ENCODE measurements at places on chromosomes 7 and 10.

- DNase-seq, result peak; percentile 89
Observed at GRCh38 chr10:22927661-22928403, at the start of gene ARMC3. Gene ARMC3, plus strand, starts transcription at chr10:22928053. Its CDS starts 3,944 bp downstream, at chr10:22931997.

GRCh38 chr10:32132357-32132946, 76.2 kb upstream of the KIF5B start:
- DNase-seq, result no peak

GRCh38 chr10:89470628-89471027, 56.3 kb downstream of the IFIT5 start:
- DNase-seq, result no peak

GRCh38 chr7:34160261-34160752, 255.0 kb downstream of the BMPER start:
- no peak for DNase-seq

DNA sequence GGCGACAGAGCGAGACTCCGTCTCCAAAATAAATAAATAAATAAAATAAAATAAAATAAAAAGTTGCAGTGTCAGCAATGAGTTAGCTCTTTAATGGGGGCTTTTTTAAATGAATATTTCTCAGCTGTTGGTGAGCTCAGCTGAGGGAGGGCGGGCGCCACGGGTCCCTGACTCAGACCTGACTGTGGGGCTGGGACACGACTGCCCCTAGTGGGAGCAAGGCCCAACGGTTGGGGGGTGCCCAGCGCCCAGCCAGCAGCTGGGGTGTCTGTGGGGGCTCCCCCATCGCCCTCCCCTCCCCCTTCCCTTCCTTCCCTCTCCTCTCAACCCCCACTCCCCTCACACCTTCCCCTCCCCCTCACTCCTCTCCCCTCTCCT, 46.6 kb downstream of the PWWP2B start:
- DNase-seq, result peak; percentile 85

DNA sequence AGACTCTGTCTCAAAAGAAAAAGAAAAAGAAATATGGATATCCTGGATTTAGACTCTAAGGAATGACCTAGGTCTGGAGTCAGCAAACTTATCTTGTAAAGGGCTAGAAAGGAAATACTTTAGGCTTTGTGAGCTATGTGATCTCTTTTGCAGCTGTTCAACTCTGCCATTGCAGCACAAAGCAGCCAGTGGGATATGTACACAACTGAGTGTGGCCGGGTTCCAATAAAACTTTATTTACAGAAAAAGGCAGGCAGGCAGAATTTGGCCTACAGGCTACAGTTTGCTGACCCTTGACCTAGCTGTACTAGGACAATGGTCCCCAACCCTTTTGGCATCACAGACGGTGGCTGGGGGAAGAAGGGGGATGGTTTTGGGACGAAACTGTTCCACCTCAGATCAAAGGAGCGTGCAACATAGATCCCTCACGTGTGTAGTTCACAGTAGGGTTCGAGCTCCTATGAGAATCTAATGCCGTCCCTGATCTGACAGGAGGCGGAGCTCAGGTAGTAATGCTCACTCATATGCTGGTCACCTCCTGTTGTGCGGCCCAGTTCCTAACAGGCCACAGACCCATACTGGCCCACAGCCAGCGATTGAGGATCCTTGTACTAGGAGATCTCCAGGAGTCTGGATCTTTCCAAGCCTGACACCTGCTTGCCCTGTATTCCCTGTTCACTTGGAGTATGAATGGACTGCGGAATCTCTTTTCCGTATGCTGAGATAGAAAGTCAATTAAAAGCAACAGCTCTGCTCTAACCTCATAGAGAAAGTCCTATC, 63.0 kb downstream of the CUL1 start:
- no peak for DNase-seq

Measured in CD8-positive, alpha-beta T cell (primary cell).